ENCODE measurements at places on chromosomes 11 and 22.

GRCh38 chr11:6646918-6647679 is 8.5 kb downstream of the DCHS1 start:
- no peaks in the 10 kb centered on the region for H3K36me3 ChIP-seq
- no peaks in the 10 kb centered on the region for H3K27me3 ChIP-seq
- H3K4me1 ChIP-seq, result peaks cover 5% of the 10 kb centered on the region
- DNase-seq, result no peak

DNA sequence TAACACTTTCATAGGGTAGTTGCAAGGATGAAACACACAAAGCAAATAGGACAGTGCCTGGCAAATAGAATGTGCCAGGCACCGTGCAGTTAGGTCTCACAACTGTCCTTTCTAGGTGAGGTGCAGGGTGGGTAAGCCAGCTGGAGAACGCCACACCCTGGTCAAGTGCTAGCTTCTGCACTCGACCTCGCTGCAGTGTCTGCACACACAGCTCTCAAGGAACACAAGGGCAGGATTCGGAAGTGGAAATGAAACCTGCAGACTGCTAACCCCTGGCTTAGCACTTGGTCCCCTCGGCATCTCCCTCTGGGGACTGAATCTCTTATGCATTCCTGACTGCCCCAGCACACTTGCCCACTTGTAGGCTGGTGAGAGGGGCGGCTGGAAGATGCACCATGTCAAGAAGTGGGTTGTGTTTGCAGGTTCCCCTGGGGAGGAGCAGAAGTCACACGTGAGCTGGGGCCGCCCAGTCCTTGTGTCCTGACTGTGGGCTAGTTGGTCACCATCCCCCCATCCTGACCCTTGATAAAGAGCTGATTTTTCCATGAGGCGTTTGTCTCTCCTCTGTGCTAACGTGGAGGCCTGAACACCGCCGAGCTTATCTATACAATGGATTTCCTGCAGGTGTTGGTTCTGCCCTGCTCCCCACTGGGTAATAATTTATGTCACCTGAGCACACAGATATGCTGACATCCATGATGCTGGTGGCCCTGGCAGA is 89.0 kb downstream of the MICAL2 start:
- H3K27me3 ChIP-seq, result peaks cover 1% of the 10 kb centered on the region
- no peak overlapping the region for H3K4me3 ChIP-seq
- DNase-seq, result no peak
- peaks cover 45% of the 10 kb centered on the region for H3K4me1 ChIP-seq

DNA sequence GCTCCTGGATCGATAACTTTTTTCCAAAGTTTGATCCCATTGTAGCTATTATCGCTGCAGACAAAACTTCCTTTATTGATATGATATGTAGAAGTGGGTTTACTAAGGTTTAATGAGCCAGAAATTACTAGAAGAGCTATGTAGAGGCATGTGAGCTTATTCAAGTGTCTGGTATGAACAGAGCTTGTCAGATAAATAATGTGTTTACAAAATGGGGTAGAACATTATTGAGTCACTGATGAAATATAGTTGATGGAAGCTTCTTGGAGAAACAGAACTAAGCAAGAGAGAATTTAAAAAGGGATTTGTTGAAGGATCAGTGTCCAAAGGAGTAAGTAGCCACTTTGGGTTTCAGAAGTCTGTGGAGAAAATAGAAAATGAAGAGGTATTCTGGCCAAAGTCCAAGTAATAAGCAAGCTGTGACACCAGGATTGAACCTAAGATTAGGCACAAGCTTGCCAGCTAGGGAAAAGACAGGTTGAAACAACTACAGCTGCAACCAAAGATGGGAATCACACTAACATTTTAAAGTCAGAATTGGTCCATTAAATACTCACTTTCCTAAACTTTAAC is 104.3 kb downstream of the MAML2 start:
- peaks cover 17% of the 10 kb centered on the region for H3K4me1 ChIP-seq
- H3K27me3 ChIP-seq, result no peaks in the 10 kb centered on the region
- DNase-seq, result no peak

GRCh38 chr22:20000246-20001081 is 16.2 kb downstream of the ARVCF start:
- H3K4me1 ChIP-seq, result peaks cover 11% of the 10 kb centered on the region
- H3K27me3 ChIP-seq, result peaks cover 16% of the 10 kb centered on the region
- H3K36me3 ChIP-seq, result peaks cover 12% of the 10 kb centered on the region
- no peak for DNase-seq
- H3K27ac ChIP-seq, result no peak overlapping the region

DNA sequence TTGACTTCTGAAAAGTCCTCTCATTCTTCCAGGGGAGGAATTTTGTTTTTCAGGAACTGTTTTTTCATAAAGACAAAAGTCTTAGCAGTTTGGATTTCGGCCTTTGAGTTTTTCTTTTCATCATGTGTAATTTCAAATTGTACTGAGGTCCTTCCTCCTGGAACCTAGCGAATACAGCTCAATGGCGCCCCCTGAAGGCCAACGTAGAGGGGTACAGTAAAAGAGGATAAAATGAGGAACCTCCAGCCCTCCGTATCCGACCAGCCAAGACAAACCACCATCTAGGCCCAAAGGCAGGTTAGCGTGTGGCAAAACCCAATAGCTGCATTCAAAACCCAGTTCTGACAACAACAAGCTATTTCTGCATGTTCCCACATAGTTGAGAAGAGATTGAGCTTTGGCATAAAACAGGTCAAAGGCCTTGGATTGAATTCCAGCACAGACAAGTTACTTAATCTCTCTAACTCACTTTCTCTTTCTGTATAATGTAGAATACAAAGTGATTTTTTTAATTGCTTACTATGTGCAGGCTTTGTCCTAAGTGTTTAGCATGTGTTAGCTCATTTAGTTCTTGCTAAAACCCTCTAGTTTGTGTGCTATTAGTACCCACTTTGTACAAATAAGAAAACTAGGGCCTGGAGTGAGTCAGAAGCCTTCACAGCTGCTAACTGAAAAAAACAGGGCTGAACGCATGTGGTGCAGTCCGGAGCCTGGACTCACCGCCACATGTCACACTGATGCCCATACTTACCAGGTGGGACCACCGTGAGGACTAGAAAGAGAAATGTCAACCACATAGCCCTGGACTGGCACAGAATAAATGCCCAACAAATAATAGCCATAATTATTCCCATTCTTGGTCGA is 43.2 kb upstream of the ETS1 start:
- peak; percentile 87 for DNase-seq
- no peak overlapping the region for H3K4me3 ChIP-seq
- peaks cover 45% of the 10 kb centered on the region for H3K4me1 ChIP-seq
- H3K27ac ChIP-seq, result no peak overlapping the region

DNA sequence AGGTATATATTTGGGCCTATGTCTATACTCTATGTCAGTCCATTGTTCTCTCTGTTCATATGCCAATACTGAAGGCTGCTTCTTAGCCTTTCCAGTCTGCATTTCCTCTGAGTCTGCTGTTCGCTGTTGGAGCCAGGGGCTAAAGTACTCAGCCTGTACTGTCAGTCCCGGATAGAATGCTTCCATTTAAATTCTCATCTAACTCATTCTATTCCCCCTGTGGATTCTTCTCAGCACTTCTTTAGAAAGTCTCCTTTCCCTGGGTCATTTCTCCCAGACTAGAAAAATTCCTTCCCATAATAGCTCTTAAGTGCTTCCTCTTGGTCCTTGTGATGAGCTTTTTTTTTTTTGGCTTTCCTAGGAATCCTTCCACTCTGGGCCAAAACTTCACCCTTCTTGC is 293.1 kb downstream of the KIRREL3 start:
- no peak for DNase-seq
- no peaks in the 10 kb centered on the region for H3K36me3 ChIP-seq
- no peak overlapping the region for H3K4me3 ChIP-seq

DNA sequence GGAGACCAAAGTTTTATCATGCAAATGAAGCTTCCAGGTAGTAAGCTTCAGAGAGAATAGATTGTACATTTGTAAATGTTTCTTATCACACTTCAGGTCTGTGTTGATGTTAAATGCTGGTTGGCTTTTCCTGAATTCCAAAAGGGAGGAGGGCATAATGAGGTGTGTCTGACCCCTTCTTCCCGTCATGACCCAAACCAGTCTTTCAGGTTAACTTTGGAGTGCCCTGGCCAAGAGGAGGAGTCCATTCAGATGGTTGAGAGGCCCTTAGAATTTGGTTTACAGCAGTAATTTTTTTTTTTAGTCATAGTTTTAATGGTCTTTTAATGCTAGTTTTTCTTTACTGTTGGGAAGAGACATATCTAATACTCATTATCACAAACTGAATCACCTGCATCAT is 2.5 kb downstream of the OR6X1 start:
- no peak overlapping the region for H3K27ac ChIP-seq
- DNase-seq, result no peak
- no peaks in the 10 kb centered on the region for H3K36me3 ChIP-seq
- no peaks in the 10 kb centered on the region for H3K4me1 ChIP-seq

- H3K27ac ChIP-seq, result no peak overlapping the region
- H3K27me3 ChIP-seq, result peaks cover 12% of the 10 kb centered on the region
- peak overlapping the region; percentile 91 for H3K4me3 ChIP-seq
Observed at GRCh38 chr11:68002575-68002937, 1.3 kb downstream of the UNC93B1 start.

DNA sequence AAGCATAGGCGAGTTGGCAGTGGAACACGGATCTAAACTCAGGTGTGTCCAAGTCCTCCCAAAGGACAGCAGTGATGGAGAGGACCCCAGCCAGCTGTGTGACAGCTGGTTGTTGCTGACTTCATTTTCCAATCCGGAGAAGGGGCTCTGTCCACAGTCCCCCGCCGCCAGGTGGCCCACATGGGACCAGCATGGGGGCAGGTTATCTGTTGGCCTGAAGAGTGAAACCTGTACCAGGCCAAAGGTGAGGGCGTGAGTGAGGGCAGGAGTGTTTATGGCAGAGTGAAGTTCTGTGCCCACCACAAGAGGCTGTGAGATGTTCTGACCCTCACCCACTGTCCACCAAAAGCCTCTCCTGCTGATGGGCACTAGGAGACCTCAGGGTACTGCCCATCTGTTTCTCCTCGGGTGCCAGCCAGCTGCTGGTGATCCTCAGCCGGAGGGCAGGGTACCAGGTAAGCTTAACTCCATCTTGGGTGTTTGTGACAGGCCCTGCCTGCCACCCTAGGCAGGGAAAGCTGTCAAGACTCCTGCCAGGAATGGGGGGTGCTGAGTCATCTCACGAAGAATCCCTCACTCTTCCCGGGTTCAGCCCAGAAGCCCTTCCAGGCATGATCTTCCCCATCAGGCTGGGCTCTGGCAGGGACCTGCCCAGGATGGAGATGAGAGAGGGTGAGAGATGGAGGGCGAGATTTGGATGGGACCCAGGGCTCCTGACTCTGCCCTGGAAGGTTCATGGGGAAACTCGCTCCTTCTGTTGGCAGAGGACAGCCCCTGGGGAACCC is 15.5 kb upstream of the TAB1 start:
- no peak overlapping the region for H3K4me3 ChIP-seq
- no peak for DNase-seq
- peaks cover 2% of the 10 kb centered on the region for H3K27me3 ChIP-seq

DNA sequence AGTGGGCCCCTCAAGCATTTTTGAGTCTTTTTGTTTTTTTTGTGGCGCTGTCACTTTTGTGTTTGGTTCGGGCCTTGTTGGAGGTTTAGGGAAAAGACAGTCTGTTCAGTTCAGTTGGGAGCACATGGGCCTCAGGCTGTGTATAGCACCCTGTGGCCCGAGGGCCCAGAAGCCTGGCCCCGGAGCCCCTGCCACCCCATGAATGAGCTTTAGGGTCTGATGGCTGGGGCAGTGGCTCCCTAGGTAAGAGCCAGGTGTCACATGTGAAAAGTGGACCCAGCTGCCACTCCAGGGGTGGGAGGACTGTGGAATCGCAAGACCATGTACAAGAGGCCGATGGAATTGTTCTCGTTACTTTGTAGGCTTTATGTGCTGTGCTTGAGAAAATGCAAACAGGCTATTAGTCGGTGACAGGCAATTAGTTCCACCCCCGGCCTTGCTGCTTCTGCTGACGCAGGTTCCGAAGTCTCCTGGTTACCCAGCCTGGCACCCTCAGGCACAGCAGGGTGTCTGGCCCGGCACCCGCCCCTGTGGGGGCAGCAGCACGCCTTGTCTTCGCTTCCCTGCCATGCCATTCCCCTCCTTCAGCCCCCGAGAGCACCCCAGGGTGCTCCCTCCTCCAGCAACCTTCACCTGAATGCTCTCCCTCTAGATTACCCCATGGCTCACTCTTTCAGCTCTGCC is 38.2 kb upstream of the PARVG start:
- H3K27ac ChIP-seq, result no peak overlapping the region
- peaks cover 23% of the 10 kb centered on the region for H3K4me1 ChIP-seq
- no peak for DNase-seq

- peaks cover 2% of the 10 kb centered on the region for H3K27me3 ChIP-seq
- no peak overlapping the region for H3K27ac ChIP-seq
Observed at GRCh38 chr11:115942011-115942410, 437.8 kb upstream of the CADM1 start.

DNA sequence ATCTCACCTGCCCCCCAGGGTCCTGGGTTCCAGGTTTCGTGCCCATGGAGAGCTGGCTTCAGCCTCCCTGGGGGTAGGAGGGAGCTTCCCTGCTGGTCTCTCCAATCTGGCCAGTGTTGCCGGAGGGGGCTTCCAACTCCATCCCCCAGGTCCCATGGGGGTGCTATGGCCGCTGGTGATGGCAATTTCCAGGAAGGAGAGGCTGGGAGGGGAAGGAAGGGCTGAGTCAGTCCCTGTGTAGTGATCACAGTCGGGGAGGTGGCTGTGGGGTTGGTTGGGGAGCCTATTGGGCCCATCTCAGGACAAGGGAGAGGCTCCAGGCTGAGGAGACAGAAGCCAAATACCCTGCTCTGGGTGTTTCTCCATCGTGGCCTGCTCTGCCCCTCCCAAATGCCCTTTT is 5.7 kb upstream of the CDC42EP2 start:
- peaks cover 7% of the 10 kb centered on the region for H3K4me1 ChIP-seq
- H3K27ac ChIP-seq, result no peak overlapping the region
- H3K27me3 ChIP-seq, result peaks cover 12% of the 10 kb centered on the region
- peaks cover 6% of the 10 kb centered on the region for H3K36me3 ChIP-seq
- H3K4me3 ChIP-seq, result no peak overlapping the region
- no peak for DNase-seq

DNA sequence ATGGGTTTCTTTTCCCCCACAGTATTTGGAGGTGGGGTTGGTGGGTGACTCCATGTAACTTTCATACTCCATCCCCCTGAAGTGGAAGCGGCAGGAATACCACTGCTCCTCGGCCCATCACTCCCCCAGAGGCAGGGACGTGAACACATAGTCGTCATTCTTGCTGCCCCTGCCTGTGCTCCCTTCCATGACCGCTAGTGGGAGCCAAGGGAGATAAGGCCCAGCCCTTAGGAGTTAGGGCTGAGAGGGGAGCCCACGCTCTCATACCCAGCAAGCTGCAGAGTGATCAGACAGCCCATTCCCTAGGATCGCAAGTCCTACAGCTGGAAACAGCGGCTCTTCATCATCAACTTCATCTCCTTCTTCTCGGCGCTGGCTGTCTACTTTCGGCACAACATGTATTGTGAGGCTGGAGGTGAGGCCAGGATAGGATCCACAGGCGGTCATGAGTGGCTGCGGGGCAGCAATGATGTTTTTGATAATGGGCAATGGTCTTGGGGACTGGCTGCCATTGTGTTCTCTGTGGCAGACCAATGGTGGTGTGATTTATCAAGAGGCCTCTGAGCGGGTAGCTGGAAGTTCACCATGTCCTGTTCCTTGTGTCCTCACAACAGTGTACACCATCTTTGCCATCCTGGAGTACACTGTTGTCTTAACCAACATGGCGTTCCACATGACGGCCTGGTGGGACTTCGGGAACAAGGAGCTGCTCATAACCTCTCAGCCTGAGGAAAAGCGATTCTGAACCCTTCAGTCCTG is 15.9 kb downstream of the RHOG start:
- H3K27ac ChIP-seq, result peak overlapping the region; percentile 67
- DNase-seq, result peak; percentile 92
- H3K36me3 ChIP-seq, result peaks cover 28% of the 10 kb centered on the region

- H3K36me3 ChIP-seq, result no peaks in the 10 kb centered on the region
- H3K27me3 ChIP-seq, result no peaks in the 10 kb centered on the region
- DNase-seq, result no peak
- no peak overlapping the region for H3K4me3 ChIP-seq
- H3K27ac ChIP-seq, result no peak overlapping the region
- H3K4me1 ChIP-seq, result no peaks in the 10 kb centered on the region
Observed at GRCh38 chr11:23509023-23509422, 648.7 kb upstream of the CCDC179 start.

Measured in endothelial cell (in vitro differentiated cells).